ENCODE measurements at places on chromosomes 4 and X. TPM values are rescaled to one million over a fixed set of nuclear protein-coding genes. Genes with fewer than 3 reads are reported as not detected.

SLC6A8 gene
- 26.7 TPM for total RNA-seq

ZFP42 gene
- not detected for total RNA-seq

OCIAD1 gene
- total RNA-seq = 85.1 TPM

TMPRSS11E gene
- total RNA-seq = not detected

SRPK3 gene
- 0.98 TPM for total RNA-seq

ZDHHC15 gene
- total RNA-seq = 4.4 TPM

CDS1 gene
- total RNA-seq = 0.59 TPM

ZMAT1 gene
- total RNA-seq = 34.5 TPM

SH3BGRL gene
- 151 TPM for total RNA-seq

CPLX1 gene
- not detected for total RNA-seq

KLB gene
- total RNA-seq = 1.6 TPM

CTPS2 gene
- total RNA-seq = 21.2 TPM

CYTL1 gene
- 5.9 TPM for total RNA-seq

SLITRK2 gene
- total RNA-seq = 4.6 TPM

HSD17B13 gene
- not detected for total RNA-seq

AR gene
- total RNA-seq = 17.6 TPM

SEPTIN11 gene
- total RNA-seq = 189 TPM

TRPC5OS gene
- not detected for total RNA-seq

ETNPPL gene
- 8.2 TPM for total RNA-seq

CFI gene
- 23.7 TPM for total RNA-seq

FAM9C gene
- total RNA-seq = not detected

EXOSC9 gene
- 23.8 TPM for total RNA-seq

CFP gene
- 11.5 TPM for total RNA-seq

SLAIN2 gene
- total RNA-seq = 23.4 TPM

GRPR gene
- total RNA-seq = not detected

BEND4 gene
- 0.42 TPM for total RNA-seq
